ENCODE measurements at places on chromosomes 16 and 17.

GRCh38 chr16:1080801-1081733 is 8.5 kb downstream of the SSTR5 start:
- DNase-seq, result no peak

DNA sequence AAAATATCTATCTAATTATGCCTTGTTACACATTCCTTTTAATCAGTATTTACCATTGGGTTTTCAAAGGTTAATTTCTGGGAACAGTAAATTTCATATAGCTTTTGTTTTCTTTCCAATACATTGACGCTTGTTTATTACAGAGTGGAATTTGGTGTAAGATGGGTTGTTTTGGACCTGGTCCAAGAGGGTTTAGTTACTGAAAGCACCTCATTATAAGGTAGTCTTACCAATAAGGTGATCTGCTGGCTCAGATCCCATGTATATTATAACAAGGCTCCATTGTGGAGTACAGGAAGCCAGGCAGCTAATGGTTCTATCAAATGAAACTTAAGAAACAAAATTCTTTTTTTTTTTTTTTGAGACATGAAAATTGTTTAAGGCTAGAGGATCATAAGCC is 87.3 kb upstream of the NACA2 start:
- DNase-seq, result no peak

DNA sequence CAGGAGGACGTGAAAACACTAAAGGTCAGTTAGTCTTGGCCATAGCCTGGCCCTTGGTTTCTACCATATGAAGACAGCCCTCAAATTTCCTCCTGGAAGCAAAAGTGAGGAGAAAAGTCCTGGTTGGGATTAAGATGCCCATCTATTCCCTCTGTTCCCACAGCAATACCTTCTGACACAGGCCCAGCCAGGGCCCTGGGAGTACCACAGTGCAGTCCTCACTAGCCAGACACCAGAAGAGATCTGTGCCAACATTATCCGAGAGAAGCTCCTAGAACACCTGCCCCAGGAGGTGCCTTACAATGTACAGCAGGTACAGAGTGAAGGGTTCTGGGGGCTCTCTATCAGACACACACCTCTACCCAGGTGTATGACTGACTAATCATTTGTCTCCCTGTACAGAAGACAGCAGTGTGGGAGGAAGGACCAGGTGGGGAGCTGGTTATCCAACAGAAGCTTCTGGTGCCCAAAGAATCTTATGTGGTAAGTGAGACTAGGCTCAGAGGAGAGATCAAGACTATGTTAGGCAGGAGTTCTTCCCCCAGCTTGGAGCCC is 4.1 kb downstream of the ERAL1 start:
- no peak for DNase-seq

DNA sequence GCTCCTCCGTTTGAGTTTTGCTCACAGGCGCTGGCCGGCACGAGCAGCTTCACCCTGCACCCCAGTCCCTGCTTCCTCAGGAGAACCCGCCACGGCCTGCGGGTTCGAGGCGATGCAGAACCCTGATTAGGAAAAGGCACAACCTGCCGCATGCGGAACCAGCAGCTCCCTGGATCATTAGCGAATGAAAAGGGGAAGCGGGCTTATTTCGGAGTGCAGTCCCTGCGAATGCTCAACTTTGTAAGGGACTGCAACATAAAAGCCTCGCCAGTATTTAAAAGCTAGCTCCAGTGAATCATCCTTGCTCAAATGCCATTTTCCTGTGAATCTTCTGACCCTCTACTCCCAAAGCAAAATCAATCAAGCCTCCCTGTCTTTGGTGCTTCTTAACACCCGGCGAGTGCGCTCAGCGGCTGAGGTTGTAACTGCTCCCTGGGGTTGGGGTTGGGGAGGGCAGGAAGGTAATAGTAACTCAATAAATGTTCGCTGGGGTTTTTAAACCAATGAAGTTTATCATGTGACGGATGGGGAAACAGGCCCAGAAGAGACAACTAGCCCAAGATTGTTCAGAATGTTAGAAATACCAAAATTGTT is 678 bp upstream of the AKAP10 start:
- DNase-seq, result no peak

- no peak for DNase-seq
These were observed 19.5 kb upstream of the TBKBP1 start for GRCh38 chr17:47674499-47674898.

DNA sequence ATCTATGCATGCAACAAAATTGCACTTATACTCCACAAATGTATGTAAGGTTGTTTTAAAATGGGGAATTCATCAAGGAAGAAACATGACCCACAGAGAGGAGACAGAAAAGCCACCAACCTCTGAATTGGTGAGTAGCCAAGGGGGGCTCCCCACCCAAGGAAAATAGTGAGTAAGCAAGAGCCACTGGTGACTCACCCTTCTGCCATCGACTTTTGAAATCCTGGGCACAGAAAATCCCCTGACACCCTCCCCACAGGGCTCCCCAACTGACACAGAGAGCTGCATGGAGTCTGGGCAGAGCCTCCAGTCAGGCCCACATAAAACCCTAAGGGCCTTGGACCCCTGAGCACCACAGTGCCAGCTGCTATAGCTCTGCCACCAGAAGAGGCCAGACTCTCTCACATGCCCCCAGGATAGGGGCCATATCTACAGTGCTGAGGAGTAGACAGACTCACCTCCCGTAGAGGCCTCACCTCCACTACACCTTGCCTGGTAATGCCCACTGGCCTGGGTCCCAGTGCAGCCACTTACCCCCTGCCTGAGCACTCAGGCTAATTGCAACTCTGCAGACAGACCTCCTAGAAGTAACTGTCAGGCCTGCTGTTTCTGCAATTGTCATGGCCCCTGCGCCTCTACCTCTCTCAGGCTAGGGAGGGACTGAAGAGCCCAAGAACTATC is 244.7 kb upstream of the WSB1 start:
- DNase-seq, result no peak

GRCh38 chr16:24850289-24850938 is 4.7 kb downstream of the SLC5A11 start:
- no peak for DNase-seq

DNA sequence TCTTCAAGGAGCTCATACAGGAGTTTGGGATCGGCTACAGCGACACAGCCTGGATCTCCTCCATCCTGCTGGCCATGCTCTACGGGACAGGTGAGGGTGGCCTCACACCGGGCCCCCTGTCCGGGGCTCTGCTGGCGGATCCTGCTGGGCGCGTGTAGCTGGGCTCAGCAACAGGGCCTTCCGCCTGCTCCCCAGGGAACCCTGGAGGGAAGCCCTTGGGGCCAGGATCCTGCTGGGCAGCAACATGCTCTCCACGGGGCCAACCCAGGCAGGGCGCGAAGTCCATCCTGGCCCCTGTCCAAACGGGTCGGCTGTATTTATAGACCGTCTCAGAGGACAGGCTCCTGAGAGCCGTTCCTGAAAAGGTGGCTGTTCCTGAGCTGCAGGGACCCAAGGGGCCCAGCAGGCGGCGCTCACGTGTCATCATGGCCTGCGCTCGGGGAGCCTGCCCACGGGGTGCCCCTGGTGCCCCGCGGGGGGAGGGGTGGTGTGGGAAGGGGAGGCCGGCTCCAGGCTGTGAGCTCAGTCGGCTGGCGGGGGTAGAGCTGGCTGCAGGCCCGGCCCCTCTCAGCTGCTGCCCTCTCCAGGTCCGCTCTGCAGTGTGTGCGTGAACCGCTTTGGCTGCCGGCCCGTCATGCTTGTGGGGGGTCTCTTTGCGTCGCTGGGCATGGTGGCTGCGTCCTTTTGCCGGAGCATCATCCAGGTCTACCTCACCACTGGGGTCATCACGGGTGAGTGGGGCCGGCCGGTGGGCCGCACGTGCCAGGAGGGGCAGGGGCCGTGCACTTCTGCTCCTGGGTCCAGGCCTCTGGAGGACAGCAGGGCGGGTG is 7.5 kb downstream of the SLC16A3 start:
- DNase-seq, result peak; percentile 61

GRCh38 chr16:50523710-50524109 is 24.5 kb upstream of the NKD1 start:
- no peak for DNase-seq

DNA sequence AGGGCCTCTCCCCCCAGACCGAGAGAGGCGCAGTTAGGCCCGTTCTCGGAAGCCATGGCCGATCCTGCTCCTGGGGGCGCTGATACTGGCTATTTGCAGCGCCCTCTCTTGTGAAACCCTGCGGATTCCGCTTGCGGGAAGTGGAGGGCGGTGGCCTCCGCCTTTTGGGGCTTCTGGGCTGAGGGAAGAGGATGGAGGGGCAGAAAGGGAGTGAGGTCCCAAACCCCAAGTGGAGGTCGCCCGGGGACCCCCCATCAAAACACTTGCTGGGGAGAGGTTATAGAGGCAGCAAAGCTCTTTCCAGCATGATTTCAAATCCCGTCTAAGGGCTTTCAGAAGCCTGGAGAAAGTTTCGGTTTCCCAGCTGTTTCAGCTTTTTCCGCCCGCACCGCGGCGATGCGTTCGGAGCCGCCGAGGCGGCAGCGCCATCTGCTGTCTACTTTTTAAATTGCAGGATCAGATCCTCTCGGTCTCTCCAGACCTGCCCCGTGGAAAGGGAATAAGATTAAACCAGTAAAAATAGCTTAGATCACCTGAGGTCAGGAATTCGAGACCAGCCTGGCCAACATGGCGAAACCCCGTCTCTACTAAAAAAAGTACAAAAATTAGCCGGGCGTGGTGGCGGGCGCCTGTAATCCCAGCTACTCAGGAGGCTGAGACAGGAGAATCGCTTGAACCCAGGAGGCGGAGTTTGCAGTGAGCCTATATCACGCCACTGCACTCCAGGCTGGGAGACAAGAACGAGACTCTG is 15.8 kb downstream of the SNX20 start:
- peak; percentile 68 for DNase-seq

- no peak for DNase-seq
These were observed 68.6 kb downstream of the EMP2 start for GRCh38 chr16:10511829-10512228.

GRCh38 chr16:28958216-28958615 is 7.5 kb downstream of the NFATC2IP start:
- no peak for DNase-seq

DNA sequence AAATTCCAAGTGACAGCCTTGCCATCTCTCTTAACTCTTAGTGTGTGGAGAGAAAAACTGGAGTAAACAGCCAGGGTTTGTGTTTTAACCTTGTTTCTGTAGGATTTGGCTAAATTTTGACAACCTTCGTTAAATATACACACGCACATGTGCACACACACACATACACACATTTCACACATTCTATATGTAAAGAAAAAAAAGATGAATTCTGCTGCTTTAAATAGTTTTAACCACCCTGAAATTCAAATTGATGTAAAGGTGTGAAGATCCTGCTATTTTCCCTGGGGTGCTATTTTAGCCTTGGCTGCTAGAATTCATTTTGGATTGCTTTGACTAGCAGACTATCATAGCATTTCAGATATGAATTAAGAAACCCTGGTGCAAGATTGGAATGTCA is 191.9 kb downstream of the FTO start:
- DNase-seq, result no peak

DNA sequence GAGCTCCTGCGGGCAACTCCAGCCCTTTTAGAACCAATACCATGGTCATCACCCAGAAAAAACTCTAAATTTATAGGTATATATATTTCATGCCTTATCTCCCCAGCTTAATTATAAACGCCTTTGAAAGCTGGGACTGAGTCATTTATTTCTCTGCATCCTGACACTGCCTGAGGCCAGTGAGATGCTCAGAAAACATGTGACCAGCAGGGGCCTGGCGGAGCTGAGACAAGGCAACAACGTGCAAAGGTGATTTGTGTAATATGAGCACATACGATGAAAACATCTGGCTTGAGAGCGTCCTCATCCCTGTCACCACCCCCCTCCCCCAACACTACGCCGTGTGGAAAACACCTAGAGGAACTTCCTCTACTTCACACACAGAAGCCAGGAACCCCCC is 22.7 kb downstream of the NXN start:
- no peak for DNase-seq

GRCh38 chr17:50544516-50544915 is 2.5 kb upstream of the SPATA20 start:
- DNase-seq, result no peak

- DNase-seq, result no peak
These were observed 21.7 kb downstream of the LRRC75A start for GRCh38 chr17:16470265-16470664.

- DNase-seq, result no peak
These were observed 227.3 kb downstream of the COPRS start for GRCh38 chr17:31631766-31632165.

- no peak for DNase-seq
These were observed 162.7 kb upstream of the CDC42EP4 start for GRCh38 chr17:73474370-73474988.

DNA sequence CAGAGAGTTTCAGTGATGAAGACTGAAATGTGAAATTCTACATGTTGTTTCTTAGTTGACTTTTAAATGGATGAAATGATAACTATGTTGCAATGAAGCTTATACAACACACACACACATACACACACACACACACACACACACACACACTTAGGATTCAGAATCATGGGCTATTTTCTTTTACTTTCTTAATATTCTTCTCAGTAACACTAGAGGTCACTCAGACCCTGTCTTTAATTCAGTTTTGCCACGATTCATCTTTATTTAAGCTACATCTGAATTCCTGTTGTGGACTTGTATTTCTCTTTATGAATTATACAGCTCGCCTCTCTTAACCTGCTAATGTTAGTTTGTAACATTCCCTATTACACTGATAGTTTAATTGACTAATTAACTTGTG is 109.6 kb upstream of the GOT2 start:
- no peak for DNase-seq

- DNase-seq, result no peak
These were observed 6.3 kb upstream of the RGS9 start for GRCh38 chr17:65130832-65131231.

GRCh38 chr17:7611635-7612293 is 2.9 kb downstream of the FXR2 start:
- no peak for DNase-seq

GRCh38 chr16:10584981-10585438 is 4.6 kb upstream of the EMP2 start:
- DNase-seq, result no peak

DNA sequence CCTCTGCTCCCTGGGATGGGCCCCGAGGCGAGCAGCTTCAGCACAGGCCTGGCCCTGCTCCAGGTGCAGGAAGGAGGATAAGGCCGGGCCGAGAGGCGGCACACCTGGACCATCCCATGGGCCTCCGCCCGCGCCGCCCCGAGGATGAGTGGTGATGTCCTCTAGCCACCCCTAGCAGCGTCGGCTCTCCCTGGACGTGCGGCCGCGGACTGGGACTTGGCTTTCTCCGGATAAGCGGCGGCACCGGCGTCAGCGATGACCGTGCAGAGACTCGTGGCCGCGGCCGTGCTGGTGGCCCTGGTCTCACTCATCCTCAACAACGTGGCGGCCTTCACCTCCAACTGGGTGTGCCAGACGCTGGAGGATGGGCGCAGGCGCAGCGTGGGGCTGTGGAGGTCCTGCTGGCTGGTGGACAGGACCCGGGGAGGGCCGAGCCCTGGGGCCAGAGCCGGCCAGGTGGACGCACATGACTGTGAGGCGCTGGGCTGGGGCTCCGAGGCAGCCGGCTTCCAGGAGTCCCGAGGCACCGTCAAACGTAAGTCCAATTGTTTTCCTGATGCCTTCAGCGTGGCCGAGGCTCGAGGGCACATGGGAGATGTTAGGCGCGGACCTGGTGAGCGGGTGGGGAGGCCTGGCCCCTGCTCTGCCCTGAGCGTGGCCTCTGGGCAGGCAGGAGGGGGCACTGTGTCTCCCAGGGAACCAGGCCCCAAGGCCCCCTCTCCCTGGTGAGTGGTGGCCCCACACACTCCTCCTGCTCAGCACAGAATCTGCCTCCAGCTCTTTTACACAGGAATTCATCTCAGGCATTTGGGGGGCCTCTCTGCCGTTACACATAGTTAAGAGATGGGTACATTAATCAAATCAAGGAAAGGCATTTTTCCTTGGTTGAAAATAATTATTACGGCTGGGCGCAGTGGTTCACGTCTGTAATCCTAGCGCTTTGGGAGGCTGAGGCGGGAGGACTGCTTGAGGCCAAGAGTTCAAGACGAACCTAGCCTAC is 855 bp downstream of the TMEM204 start:
- DNase-seq, result no peak
